ENCODE measurements at places on chromosomes 13 and 19.

DNA sequence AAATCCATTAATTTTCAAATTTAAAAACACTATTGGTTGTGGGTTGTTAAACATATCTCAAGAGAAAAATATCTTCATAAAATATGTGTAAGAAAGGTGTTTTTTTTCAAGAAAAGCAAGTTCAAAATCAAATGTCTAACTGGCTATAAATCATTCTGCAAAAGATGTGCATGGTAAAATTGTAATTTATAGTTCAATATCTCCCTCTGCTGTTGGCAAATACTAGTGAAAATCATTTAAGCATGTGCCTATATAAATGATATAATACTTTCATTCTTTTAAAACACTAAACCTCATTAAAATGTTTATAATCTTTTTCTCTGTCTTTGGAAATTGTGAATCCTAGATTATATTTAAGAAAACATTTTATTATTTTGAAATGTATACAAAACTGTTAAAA, 17.2 kb upstream of the SLITRK6 start:
- DNase-seq, result no peak

- DNase-seq, result no peak
Measured at GRCh38 chr19:16366056-16366432, 41.4 kb downstream of the KLF2 start.

DNA sequence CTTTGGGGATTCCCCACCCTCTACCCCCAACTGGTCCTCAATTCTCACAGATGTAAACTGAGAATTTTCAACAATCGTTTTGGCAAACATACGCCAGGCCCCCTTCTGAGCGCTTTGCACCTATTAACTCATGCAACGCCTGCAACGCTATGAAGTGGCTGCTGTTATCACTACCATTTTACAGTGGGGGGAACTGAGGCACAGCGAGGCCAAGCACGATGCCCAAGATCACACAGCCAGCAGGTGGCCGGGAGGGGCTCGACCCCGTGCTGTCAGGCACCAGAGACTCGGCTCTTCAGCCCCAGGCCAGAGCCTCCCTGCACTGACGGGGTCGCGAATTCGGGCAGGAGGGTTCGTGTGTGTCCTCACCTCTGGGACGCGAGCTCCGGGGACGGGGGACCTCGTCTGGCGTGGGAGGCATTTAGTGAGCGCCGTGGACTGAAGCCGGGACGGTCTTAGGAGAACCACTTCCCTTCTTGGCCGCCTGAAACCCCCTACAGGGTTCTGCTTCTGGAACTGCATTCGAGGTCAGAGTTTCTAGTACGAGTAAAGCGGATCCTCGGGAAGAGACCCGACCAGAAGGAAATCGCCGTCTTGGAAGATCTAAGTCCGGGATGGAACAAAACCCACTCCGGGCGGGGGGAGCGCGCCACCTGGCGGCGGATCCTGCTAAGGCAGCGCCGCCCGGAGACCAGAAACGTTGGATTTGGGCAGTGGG, 21.0 kb downstream of the ZNF114 start:
- peak; percentile 84 for DNase-seq

DNA sequence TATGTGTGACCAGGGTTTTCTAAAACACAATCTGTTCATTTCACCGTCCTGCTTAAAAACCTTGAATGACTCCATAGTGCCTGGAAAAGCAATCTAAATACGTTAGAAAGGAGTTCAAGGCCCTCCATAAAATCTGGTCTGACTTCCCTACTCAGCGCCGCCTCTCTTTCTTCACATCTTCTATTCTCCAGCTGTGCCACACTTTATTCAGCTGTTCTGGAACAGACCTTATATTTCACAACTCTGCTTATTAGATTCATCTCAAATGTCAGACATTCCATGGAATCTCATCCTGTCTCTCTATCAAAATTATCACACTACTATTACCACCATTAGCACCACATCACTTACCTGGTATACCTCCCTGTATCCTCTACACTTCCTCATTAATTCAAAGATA, 19.8 kb upstream of the SPART start:
- no peak for DNase-seq

DNA sequence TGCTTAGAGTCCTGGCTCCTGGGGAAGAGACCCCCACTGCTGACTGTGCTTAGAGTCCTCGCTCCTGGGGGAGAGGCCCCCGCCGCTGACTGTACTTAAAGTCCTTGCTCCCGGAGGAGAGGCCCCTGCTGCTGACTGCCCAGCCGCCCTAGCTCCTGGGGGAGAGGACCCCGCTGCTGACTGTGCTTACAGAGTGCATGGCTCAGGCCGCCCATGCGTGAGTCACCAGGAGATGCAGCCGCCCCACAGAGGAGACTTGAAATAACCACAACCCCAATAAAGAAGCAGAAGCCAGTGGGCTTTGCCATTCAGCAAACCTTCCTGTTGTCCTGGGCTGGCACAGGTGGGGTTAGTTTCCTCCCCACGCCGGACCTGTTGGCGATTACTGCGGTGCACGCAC, 79.2 kb upstream of the C13orf46 start:
- peak; percentile 66 for DNase-seq

DNA sequence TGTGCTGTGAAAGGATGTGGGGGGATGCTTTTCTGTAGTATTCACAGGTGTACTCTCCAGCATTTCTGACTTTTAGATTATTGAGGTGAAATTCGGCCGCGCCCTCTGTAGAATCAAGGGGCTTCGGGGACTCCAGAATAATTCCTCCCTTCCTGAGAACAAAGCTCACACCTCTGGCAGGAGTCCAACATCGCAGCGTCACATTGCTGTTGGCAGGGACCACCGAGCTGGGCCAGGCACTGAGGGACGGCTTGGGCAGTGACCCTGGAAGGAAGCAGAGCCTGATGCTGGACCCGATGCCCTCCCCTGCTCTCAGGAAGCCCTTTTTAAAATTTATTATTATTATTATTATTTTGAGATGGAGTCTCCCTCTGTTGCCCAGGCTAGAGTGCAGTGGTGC, 6.3 kb downstream of the TARM1 start:
- no peak for DNase-seq

GRCh38 chr13:23140492-23140891, 40.3 kb upstream of the SGCG start:
- DNase-seq, result no peak

DNA sequence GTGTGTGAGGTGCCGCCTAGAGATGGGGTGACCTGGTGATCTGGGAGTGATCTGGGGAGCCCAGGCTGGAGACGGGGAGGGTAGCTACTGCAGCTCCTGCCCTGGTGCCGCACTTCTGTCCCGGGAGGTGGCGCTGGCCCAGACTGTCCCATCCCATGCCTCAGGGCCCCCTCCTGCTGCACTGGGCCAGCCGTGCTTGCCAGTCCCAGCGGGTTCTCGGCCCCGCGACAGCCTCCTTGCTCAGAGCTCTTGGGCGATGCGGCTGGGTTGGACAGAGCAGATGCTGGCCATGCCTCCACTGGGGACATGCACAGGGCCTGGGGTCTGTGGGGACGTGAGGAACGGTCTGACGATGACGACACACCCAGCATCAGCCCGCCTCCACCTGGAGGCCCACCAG, 2.5 kb downstream of the RAX2 start:
- no peak for DNase-seq

DNA sequence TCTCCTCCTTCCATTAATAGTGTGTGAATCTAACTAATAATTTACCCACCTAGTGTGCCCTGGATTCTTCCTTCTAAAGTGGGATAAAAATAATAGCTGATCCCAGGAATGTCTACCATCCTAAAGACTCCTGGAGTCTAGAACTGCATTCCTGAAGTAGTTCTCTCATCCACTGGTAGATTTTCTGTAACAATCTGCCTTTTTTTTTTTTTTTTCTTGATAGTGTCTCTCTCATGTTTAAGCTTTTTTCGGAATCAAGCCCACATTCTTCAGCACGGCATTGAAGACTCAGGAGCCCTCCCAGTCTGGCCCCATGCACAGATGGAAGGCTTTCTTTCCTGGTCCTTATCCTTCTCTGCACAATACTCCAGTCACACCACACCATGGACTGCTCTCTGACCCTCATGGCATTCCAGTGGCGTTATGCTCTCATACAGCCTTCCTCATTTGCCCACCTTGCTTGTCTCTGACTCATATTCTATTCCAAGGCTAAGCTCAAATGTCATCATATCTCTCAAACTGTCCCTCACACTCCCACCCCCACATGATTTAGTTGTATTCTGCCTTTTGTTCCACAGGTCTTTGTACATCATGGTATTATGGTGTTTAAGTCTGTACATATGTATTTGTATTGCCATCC, 68.7 kb upstream of the FRY start:
- DNase-seq, result peak; percentile 48

GRCh38 chr13:112708560-112709240, 18.9 kb downstream of the ATP11A start:
- DNase-seq, result no peak

DNA sequence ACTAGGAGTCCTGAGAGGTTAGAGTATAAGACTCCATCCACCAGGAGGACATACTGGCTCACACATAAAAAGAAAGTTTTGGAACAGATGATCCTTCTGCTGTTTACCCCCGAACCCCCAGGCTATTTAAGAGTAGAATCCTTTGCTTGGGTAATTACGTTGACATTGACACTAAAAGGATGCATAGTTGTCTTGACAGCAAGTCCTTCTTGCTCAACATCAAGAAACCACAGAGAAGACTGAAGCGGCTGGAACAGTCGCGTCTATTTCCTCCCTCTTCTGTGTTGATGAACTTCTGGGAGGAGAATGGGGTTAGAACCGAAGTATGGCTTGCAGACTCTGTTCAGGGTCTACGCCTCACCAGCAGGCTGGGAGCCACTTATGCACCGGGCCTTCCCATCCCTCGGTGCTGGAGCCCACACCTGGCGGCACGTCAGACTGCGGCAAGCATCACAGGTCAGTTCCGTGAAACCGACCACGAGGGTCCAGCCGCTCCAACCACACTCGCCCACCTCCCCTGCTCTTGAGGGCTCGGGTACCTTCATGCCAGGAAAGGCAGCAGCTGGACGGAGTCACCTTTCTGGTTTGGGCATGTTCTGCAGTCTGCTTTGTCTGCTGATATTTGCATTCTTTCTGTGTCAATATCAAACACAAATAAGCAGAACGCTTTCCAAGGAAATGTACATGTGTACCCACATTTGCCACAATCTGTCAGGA, 42.4 kb upstream of the RANBP3 start:
- no peak for DNase-seq

DNA sequence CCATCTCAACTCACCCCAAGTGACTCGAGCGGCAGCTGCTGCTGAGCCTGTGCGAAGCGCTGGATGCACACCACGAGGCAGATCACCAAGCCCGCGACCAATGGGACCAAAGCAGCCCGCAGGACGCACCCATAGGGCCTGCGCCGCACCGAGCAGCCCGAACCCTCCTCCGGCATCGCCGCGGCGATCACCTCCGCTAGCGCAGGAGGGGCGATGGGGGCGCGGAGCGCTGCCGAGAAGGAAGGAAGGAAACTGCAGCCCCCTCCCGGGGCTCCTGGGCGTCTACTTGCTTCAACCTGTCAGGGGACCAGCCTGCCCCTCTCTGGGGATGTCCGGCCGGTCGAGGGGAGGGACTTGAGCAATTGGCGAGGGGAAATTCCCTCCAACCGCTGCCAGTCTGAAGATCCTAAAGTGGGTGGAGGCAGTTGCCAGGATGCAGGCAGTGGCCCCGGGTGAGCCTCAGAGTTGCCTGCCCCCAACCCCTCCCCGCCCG, at the start of gene CD70:
Gene CD70 (minus strand): TSS at position 324 of the 493 bp plus-strand sequence. CDS start 148 bp downstream, at position 176.
- no peak for DNase-seq

- DNase-seq, result no peak
Measured at GRCh38 chr19:49326165-49326704, 1.2 kb upstream of the SLC6A16 start.

DNA sequence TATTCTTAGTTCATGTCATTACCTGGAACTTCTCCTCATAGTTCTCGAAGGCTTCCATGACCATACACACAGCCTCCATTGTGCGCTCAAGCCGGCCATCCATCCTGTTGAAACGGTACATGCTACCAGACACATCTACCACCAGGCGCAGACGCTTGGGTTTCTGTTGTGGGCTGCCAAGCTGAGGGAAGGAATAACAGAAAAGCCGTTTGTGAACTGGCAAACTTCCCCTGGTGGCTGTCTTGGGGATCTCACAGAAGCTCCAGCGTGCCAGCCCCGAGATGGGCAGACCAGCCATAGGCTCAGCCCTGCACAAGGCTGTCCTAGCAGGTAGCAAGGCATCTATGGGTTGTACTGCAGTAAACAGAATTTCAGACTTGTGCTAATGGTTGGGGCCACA, 130.1 kb downstream of the RGCC start:
- DNase-seq, result no peak

DNA sequence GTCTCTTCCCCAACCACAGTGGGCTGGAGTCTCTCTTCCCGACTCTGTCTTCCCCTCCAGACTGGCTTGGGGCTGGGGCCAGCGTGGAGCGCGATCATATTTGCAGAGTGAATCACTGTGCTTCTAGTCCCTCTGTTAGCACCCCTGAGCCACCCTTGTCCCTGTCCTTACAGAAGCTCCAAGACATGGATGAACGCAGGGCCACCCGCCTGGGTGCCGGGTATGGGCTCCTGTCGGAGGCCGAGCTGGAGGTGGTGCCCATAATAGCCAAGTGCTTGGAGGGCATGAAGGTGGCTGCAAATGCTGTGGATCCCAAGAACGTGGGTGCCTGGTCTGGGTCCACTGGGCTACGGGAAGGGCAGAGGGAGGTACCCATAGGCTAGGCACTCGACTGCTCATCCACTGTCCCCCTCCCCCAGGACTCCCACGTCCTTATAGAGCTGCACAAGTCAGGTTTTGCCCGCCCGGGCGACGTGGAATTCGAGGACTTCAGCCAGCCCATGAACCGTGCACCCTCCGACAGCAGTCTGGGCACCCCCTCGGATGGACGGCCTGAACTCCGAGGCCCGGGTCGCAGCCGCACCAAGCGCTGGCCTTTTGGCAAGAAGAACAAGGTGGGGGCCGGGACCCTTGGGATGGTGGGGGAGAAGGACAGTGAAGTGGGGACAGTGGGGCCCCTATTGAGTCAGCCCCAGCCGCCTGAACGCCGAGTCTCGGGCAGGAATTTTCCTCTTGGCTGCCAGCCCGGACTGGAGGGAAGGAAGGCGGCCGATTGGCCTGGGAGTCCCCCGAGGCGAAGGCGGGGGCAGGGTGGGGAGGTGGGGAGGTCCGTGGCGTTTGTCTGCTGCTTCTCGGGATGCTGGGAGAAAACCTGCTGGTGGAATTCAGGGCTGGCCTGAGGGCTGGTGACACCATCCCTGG, 5.2 kb downstream of the TRIP10 start:
- peak; percentile 97 for DNase-seq

DNA sequence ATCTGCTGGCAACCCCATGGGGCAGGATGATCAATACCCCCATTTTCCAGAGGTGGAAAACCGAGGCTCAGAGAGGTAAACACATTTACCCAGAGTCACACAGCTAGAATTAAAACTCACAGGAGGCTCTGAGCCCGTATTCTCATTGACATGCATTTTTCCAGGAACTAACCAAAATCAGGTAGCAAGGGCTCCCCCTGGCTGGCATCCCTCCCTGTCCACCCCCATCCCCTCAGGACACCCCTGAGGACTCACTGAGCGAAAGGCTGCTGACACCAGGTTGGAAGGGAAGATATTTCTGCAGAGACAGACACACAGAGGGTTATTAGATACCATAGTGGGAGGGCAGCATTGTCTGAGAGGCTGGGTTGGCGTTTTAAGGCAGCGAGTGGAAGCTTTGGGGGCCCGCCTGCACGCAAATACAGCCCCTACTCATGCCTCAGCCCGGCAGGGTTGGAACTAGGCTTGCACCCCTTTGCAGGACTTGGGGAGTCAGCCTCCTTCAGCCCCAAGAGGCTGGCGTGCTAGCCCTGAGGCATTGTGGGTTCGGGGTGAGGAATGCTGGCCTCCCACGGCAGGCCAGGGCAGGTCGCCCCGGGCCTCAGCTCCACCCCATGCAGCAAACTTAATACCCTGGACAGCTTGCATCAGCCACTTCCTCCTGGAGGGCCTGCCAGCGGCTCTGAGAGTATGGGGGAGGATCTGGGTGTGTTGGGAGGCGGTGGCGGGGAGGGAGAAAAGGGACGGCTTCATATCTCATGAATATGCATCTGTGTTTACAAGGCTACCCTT, 3.9 kb downstream of the SLC1A5 start:
- DNase-seq, result peak; percentile 97
